ENCODE measurements at places on chromosomes 1 and 21.

GRCh38 chr21:42601656-42602055 is 51.8 kb upstream of the PDE9A start:
- DNase-seq = no peak

DNA sequence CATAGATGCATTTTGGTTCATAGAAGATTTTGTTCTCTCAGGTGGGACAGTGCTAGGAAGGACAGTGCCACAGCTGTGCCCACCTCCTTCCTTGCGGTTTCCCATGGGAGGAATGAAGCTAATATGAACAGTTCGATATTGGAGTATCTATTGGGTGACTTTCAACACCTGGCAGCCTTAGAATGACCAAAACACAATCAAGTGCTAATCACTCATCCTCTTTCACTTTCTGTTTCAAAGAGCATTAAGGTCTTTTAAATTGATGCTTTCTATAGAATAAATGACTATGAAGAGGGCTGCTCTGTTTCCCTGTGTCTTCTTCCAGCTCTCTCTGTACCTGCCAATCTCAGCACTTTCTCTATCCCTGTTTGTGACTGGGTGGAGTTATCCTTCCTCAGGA is 784.0 kb downstream of the MRPL39 start:
- no peak for DNase-seq

DNA sequence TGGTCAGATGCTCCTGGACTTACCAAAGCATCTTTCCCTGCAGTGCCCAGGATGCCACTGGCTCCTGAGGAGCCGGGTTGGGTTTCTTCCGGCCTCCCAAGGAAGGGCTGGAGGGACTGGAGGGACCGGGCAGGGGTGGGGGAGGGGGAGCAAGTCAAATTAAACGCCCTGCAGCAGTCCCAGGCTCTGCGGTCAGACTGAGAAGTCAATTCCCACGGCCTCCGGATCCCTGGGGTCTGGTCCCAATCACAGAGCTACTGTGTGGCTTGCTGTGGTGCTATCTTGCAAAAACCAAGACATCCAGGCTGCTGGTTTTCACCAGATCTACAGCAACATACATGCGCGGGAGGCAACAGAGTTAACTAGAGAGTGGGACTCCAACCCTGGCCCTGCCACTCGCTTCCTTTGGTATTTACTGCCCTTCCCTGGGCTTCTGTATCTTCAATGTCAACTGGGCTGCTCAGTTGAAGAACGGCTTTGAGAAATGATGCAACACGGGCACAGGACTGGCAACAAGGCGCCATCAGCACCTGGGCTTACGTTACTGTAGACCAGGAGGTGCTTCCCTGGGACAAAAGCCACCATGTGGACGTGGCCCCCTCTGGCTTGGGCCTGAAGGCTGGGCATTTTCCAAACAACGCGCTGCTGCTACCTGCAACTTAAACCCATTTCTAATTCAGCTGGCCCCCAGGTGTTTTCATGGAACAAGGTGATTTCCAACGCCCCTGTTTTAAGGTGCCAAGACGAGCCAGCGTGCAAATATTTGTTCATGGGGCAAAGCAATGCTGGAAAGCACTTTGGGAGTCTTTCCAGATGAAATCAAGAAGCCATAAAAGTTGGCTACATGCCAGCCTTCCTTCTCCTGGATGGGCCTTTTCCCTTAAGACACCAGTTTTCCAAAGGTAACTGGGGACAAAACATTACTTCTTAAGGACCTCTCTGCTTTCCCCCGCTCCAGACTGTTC is 11.5 kb downstream of the RCC2 start:
- DNase-seq = no peak

DNA sequence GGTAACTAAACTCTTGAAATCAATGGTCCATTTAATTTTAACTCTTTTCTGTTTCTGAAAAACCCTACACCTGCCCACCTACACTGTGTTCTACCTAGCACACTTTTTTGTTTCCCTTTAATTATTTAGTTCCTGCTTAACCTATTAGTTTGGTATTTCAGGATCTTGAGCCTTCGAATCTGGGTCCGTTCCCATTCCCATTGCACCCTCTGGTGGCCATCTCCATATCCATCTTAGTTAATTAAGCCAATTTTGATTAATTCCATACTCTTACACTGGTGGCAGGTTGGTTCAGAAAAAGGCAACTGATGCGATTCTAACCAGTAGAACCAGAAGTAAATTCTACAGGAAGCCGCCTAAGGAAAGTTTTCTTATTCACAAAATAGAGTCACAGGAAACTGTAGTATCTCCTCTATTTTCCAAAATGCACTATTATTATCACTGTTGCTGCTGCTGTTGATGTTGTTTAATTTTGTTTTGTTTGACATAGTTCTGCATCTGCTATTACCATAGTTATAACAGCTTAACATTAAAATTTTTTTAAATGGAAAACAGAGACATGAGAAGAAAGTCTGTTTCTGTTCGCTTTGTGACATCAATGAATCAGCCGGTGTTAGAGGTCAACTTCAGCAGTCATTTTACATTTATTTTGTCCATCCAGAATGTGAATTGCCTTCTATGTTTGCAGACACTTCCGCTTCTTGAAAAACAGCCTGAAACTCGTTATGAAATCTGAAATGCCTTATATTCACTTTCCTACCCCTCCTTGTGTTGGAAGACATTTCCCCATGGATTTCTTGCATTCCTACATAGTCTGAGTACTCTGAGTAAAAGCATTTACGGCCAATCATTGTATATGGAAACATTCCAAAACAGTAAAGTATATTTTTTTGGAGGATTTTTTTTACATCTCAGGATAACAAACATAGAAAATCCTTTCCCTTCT is 115.5 kb upstream of the NCAM2 start:
- DNase-seq = no peak

DNA sequence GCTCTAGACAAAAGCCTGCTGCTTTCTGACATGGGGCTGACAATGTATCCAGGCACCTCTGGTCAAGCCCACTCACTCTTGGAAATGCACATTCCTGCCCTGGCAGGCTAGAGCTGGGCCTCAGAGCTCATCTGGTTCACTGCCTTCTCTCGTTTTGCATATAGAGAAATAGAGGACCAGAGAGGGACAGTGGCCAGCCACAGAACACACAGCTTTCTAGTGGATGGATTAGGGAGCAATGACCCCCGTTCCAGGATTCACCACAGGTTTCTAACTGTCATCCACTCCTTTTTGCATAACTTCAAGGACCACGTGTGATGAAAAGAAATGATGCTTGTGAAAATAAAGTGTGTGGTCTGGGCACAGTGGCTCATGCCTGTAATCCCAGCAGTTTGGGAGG is 129.6 kb upstream of the IGSF21 start:
- no peak for DNase-seq

DNA sequence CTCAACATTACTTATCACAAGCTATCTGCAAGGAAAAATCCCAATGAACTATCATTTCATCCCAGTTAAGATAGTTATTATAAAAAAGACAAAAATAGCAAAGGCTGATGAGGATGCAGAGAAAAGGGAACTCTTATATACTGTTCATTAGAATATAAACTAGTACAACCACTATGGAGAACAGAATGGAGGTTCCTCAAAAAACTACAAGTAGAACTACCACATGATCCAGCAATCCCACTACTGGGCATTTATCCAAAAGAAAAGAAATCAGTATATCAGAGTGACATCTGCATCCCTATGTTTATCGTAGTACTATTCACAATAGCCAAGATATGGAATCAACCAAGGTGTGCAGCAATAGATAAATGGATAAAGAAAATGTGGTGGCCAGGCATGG is 4.9 kb upstream of the C1orf185 start:
- DNase-seq = no peak

DNA sequence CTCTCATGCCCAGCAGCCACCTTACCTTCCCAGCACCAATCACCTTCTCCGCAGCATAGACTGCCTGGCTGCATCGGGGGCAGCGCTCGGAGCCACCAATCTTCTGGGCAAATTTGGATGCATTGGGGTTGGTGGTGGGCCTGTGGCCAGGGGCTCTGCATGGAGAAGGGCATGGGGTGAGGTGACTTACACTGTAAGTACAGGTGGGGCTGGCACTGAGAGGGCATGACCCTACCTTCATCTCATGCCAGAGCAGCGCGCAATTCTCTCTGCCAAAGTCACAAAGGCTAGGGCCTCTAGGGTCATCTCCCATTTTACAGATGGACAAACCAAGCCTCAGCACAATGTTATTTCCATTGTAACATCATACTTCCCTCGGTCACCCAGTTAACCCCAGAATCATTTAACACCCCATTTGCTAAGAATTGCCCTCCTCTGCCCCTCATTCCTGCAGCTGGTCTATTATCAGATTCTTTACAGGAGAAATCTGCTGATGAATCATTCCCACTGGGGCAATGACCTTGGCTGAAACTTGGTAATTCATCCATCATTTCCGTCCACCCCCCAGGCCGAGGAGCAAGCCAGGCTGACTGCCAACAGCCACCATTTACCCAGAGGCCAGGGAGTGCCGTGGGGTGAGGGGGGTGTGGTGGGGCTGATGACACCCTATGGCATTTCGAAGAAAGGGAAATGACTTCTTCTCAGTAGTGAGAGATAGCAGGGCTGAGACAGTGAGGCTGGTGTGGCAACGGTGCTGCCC is 17.9 kb downstream of the CSRP1 start:
- no peak for DNase-seq

DNA sequence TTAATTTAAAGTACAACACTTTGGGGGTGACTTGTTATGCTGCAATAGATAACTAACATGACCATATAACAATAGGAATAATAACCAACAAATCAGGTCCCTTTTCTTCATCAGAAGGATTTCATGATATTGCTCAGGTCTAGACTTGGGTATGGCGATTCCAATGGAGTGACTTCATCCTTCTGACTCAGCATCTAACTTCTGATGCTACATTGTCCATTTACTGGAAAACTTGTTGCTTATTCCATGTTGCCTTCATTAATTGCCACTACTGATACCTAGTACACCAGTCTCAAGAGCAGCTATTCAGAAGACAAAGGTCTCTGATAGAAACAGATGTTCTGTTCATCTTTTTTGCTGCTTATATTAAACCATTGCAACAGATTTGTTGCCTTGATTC is 324.3 kb downstream of the TGFB2 start:
- DNase-seq = no peak
